NCI-H187 treated with DMSO at 0.1 percent for 48 hours (cell line): ENCODE measurements at places on chromosomes 6 and 20.

DNA sequence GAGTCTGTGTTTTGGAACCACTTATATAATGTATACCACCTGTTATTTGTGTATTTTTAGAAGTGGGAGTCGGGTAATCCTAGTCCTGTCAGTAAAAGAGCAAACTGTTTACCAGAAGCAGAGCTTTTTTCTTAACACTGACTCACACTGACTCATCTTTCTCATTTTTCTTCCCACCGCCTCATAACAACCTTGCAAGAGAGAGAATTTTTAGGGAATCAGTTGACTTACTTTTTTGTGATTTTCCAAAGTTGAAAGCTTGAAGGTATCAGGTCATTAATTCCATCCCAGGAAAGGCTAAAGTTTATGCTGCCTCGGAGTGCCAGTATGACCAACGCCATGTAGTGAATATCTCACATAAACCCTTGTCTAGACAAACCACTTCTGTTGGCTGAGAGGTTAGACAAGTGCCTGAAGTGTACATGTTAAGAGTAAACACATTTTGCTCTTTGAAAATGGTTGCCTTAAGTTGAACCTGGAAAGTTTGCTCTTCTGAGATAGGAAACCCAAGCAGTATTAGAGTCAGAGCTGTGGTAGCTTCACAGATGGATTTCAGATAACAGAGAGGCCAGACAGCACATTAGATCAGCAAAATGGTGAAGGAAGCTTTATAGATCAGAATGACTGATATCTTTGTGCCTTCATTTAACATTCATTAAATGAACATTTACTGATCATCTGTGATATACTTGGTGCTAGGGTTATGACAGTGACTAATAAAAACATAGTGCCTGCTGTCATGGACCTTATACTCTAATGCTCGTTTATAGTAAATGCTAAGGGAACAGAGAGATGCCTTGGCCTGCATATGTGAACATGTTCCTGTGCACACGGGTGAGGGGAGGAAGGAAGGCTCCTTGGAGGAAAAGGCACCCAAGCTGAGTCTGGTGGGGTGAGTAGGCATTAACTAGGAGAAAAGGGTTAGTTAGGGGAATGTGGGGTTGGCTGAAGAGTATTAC lies 29.1 kb upstream of the PKIG start:
- no peak for DNase-seq

- DNase-seq = no peak
Measured at GRCh38 chr6:93829009-93829408, 409.6 kb upstream of the EPHA7 start.

DNA sequence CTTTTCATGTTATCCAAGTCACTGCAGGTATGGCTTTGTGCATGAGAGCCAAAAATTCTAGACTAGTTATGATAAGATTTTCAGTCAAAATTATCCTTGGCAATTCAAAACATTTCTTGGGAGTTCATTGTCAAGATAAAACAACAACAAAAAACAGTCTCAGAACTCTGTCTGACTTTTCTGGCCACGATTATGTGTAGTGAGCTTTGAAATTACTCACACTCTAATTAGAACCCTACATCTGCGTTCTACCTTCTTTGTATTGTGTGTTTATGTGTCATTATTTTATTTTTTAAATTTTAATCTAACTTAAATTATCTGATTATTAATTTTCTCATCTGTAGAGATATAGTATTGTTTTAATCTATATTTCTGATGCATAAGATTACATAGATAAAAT lies 459.2 kb downstream of the FRK start:
- no peak for DNase-seq

DNA sequence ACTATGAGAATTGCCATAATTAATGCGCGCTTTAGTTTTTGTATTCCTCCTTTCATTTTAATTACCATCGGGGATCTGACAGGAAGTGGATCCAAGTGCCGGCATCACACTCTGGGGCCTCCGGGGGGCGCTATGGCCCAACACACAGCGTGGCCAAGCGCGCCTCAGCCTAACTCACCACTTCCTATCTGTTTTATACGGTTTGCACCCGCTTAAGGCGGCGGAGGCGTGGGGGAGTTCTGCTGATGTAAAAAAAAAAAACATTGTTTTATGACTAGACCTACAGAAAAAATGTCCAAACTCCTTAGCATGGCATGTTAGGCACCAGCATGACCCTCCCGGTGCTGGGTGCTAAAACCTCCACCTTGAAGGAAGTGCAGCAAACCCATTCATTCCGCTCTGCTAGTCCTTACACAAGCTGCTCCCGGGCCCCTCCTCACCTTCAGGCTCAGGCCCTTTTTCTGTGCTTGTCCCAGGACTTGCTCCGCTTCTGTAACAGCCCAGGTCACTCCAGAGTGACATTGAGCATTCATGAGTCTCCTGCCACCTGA lies 4.5 kb upstream of the EBF4 start:
- DNase-seq = peak; percentile 22

DNA sequence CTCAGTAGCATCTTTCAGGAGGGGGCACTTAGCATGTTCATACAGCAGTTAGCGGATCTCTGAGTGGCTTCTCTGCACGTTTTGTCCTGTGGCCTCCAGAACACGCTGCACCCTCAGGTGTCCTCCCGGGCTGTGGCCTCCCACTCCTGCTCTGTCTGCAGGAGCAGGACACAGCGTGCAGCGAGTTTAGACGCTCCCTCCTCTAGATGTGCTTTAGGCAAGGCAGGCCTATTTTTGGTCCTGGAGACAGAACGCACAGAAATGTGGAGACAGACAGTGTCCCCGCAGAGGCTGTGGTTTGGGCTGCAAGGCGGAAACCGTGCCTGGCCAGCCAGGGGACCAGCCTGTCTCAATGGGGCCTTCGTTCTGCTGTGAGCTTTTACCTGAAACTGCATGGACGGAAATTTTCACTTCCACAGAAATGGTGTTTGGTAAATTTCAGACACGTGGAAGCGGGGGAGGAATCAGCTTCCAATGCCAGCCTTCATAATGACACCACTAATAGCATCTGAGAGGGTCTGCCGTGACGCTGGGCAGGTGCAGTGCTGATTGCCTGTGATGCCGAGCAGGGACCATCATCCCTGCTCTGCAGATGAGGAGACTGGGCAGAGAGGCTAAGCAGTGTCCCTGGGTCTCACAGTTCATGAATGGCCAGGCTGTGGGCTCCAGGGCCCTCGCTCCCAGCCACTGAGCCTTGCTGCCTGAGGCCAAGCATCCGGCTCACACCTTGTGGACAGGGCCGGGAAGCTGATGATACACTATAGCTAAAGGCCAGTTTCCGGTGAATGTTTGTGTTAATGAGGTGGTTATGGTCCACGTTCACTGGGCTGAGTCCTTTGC lies 120.9 kb downstream of the SYCP2 start:
- no peak for DNase-seq

- no peak for DNase-seq
Measured at GRCh38 chr6:75199889-75200288, 6.0 kb downstream of the COL12A1 start.

DNA sequence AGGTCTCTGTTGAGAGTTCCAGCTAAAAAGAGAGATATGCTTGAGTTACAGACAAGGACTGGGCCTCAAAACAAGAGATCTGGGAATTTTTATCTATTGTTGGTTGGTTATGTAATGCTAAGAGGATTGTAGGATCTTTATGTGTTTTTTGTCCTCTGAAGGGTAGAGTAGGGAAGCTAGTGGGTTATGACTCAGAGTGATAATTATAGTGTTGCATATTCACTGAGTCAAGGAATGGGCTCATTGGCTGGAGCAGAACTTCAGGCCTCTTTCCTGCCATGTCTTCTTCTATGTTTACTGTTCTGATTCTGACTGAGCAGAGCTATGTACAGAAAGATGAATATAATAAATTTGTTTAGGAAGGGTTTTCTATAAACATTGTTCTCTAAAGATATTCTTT lies 66.1 kb upstream of the NOX3 start:
- no peak for DNase-seq

DNA sequence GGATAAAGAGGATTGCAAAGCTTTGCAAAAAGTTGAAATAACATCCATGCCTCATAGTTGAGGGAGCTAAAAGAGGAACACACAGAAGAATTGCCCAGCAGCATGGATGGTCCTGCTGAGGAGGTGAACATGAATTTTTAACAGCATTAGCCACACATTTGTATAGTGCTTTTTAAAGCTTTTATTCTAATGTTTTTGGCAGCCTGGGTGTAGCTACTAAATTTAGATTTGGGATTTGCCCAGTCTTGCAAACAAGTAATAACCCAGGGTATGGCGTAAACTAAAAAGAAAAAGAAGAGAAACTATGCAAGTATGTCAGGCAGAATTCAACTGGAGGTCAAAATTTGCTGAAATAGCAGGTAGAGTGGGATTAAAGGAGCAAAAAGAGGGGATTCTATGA lies 75.1 kb upstream of the PTPRK start:
- DNase-seq = no peak

DNA sequence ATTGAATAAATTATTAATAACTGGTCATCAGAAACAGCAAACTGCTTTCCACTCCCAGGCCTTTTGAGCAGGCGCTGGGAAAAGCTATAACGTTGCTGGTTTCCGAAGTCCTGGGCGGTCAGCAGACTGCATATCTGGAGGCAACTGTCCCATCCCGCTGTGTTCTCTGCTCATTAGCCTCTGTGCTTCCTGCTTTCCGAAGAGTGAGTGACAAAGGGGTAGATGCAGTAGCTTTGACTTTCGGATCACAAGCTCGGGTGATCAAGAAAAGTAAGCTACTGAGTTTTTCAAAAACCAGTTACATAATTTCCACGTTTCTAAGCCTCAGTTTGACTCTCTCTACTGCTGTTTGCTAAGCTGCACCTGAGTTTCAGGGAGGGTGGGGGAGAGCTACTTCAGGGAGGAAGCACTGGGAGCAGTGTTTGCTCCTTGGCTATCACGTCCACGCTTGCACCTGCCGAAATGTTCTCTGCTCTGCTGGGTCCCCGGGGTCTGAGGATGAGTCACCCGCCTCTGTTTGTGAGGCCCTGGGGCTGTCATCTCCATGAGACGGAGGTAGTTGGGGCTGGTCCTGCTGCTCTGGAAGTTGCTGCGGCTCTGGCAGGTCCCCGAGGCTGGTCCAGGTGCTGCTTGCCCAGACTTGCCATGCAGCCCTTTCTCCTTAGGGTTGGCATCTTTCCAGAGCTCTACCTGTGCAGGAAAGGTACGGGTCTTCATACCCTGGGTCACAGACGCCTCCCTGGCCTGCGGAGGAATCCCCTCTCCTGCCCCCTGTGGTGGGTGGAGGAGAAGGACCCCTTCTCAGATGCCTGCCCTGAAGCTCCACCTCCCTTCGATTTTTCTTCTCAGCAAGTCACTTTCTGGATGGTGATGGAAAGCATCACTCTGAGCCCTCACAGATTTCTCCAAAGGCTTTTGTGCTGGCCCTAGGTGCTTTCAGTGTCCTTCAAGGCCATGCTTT lies 220.0 kb downstream of the QKI start:
- no peak for DNase-seq

- no peak for DNase-seq
Measured at GRCh38 chr6:107679457-107679856, 144.7 kb downstream of the SCML4 start.

DNA sequence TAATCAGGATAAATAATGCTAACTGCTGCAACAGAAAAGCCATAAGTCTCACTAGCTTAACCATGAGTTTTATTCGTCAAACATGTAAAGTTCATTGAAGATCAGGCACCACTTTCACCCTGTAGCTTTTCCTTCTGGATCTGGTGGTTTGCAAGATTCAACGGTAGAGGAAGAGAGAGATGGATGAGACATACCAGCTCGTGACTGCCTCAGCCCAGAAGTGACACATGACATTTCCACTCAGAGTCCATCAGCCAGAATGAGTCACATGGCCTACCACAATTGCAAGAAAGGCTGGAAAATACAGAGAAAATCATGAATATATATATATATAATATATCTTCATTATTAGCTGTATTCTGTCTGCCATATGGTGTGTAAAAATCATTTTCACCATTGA lies 29.0 kb downstream of the SPTLC3 start:
- DNase-seq = no peak

GRCh38 chr6:106546691-106547414 lies 82.4 kb downstream of the RTN4IP1 start:
- DNase-seq = no peak

- no peak for DNase-seq
Measured at GRCh38 chr20:62666736-62667529, 24.6 kb downstream of the SLCO4A1 start.

DNA sequence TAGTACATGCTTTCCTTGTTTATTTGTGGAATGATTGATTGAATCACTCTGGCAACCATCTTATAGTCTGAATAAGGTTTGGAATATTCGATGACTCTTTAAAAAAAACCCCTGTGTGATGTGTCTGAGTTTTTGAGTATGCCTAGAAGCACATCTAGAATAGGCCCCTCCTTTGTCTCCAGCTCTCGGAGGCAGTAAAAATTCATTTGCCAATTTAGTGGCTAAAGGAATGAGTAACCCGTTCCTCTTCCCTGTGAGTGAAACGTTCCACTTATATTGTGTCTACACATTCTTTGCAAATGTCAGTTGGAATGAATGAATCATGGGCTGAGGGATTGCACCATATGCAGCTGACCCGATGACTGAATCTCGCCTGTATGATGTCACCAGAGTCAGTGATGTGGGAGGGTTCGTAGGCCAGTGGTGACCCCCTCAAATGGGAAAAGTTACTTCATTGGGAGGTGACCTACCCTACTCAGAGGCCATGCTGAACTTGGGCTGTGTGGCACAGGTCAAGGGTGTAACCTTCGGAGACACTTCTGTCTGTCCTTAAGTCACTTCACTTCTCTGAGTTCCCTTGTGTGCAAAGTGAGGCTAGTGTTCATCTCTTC lies 21.6 kb downstream of the MOCS3 start:
- no peak for DNase-seq

- DNase-seq = no peak
Measured at GRCh38 chr20:822651-823573, 10.6 kb upstream of the FAM110A start.

DNA sequence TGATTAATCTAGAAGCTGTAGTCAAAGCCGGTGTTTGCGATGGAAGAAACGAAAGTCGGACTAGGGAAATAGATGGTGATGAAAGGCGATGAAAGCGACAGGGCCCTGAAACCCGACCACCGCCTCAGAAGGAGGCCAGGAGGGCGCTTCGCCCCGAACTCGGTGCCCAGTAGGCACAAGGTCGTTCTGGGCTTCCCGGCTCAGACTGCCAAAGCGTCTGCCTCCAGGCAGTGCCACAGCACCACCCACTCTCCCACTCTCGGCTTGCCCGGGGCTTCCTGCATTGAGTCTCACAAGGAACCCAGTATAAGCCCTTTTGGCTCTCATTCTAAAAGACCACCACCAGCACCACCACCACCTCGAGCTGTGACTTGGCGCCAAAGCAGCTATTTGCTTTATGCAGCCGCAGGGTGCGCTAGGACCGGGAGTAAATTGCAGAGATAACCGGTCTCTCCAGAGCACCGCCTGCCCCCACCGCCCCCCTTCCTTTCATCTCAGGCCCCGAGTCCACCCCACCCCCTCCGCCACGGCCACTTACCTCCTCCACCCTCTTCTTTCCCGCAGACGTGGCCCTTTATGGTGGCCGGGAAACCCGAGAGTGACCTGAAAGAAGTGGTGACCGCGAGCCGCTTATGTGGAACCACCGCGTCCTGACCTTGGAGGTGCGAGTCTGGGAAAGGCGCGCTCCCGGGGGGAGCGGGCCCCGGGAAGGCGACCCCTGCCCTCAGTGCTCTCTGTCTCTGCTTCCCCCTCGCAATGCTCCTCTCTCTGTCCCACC lies 2.4 kb downstream of the TCF21 start:
- no peak for DNase-seq

GRCh38 chr20:40869218-40870147 lies 159.1 kb upstream of the TOP1 start:
- DNase-seq = no peak
